ENCODE measurements at places on chromosomes 4 and X.

DNA sequence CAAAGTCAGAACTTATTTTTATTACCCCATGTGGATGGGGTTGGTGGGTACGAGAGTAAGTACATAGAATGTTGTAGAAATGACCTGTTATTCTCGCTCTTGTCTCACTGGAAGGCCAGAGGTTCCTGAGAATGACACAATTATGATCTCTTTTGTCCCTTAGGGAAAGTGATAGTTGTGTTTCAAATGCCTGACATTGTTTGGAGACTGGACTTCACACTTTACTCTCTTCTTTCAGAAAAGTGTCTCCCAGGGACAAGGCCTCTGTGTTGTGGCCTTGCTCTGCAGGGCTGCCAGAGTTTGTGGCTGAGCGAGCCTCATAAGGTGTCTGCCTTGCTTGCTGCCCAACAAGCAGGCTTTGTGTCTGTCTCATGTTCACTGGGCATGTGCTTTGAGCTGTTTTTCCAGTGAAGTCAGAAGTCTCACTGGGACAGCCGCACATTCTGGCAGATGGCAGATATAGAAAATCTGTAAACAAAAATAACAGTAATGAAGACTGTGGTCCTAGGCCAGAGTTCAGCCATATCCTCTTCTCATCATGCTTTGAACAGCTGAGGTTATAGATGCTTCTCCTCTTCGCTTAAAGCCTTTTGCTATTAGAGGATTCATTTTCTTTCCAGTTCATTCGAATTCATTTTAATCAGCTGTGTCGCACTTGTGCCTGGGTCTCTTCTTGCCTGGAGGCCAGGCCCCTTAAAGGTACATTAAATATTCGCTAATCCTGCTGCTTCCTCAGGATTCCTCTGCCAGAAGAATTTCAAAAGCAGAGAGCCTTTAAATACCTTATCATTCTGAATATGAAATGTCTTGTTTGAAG lies 14.4 kb downstream of the PPEF1 start:
- no peak for DNase-seq
- no peak overlapping the region for H3K4me3 ChIP-seq
- H3K27me3 ChIP-seq: no peaks in the 10 kb centered on the region
- no peaks in the 10 kb centered on the region for H3K36me3 ChIP-seq
- H3K27ac ChIP-seq: no peak overlapping the region

GRCh38 chrX:45843518-45843917 lies 642.8 kb upstream of the DIPK2B start:
- no peaks in the 10 kb centered on the region for H3K36me3 ChIP-seq
- no peak overlapping the region for H3K27ac ChIP-seq
- no peaks in the 10 kb centered on the region for H3K4me1 ChIP-seq
- no peak overlapping the region for H3K4me3 ChIP-seq

GRCh38 chrX:8738588-8739189 lies 6.8 kb upstream of the ANOS1 start:
- no peak for DNase-seq
- no peak overlapping the region for H3K27ac ChIP-seq

GRCh38 chrX:38045538-38046096 lies 39.3 kb downstream of the SYTL5 start:
- no peak for DNase-seq
- no peaks in the 10 kb centered on the region for H3K4me1 ChIP-seq
- no peaks in the 10 kb centered on the region for H3K27me3 ChIP-seq
- H3K36me3 ChIP-seq: no peaks in the 10 kb centered on the region
- H3K27ac ChIP-seq: no peak overlapping the region
- no peak overlapping the region for H3K4me3 ChIP-seq

DNA sequence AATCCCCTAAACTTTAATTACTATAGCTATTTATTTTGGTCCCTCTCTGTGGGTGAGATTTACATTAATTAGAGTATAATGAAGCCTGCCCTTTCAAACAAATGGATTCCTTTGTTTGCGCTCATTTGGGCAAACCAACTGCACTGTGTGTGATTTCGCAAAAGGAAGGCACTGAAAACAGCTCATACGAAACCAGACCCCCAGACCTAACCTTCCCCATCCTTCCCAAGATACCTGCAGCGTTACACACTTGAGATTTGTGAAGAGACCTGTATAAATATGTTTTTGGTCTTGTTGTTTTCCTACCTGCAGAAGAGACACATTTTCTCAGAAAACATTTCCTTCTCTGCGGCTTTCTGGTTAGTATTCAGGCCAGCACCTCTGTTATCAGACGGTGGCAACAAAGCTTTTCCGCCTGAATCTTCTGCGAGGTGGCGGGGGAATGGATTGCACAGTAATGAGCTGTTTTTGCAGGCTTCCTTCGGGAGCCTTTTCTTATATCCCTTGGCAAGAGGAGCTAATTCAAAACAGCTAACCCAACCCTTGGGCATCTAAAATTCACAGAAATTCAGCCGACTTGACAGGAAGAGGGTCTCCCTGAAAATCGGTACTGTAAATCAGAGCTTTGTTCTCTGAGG lies 47.6 kb downstream of the CBLL2 start:
- peaks cover 2% of the 10 kb centered on the region for H3K4me1 ChIP-seq
- H3K4me3 ChIP-seq: no peak overlapping the region
- H3K27ac ChIP-seq: no peak overlapping the region
- no peak for DNase-seq
- H3K27me3 ChIP-seq: no peaks in the 10 kb centered on the region

- H3K27me3 ChIP-seq: no peaks in the 10 kb centered on the region
- H3K4me1 ChIP-seq: peaks cover 23% of the 10 kb centered on the region
- H3K4me3 ChIP-seq: no peak overlapping the region
- no peak for DNase-seq
- H3K36me3 ChIP-seq: no peaks in the 10 kb centered on the region
Observed at GRCh38 chr4:52259978-52260377, 208.9 kb downstream of the SPATA18 start.

DNA sequence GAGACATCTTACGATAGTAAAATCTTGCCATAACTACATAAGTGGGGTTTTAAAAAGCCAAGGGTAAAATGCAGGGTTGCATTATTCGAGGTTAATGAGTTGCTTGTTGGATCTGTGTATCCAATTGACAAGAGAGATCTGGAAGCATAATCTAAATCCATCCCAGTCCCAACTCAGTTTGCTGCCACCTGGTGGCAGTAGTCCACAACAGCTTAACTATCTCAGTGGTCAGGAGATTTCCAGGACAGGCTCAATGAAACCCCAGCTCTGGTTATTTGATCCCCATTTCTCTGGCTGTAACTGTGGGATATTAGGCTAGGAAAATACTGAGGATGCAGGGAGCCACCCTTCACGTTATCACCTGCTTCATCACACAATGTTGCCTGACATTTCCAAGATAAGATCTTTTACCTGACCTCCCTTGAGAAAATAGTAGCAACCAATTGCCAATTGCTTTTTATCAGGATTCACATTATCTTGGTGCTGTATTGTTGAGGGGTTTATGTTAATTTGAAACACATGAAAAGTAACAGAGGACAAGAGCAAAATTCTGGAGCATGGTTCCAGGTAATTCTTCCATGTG lies 88.2 kb upstream of the TNIP3 start:
- no peak overlapping the region for H3K4me3 ChIP-seq
- H3K36me3 ChIP-seq: no peaks in the 10 kb centered on the region
- peaks cover 8% of the 10 kb centered on the region for H3K4me1 ChIP-seq
- H3K27ac ChIP-seq: no peak overlapping the region

DNA sequence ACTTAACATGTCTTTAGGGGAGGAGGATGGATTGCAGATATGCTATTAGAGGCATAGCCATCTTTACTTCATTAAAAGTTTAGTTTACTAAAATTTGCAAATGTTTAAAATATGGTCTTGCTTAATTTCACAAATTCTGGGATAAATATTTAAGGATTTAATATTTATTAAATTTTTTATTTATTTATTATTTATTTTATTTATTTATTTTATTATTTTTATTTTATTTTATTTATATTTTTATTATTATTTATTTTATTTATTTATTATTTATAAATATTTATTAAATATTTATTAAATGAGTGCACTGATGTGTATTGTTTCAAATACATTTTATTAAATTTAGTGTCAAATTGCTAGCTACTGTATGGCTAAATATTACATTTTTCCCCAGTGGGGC lies 46.0 kb downstream of the FAT4 start:
- H3K27me3 ChIP-seq: no peaks in the 10 kb centered on the region
- H3K4me3 ChIP-seq: no peak overlapping the region
- no peak overlapping the region for H3K27ac ChIP-seq
- no peaks in the 10 kb centered on the region for H3K4me1 ChIP-seq
- DNase-seq: no peak

DNA sequence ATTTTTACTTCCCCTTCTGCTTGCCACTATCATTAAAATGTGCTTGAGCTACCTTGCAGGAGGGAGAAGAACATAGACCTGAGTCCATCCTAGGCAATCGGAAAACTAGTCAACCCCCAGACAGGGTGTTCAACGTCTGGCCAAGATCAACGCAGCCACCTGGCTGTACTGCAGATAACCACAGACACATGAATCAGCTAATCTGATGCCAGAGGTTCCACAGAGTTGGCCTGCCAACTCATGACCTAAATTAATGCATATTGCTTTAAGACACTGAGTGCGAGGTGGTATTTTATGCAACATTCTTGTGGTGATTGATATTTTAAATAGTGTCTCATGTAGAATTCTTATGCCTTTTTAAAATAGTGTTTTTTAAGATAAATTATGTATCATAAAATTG lies 1283.8 kb upstream of the PABPC4L start:
- no peaks in the 10 kb centered on the region for H3K36me3 ChIP-seq
- no peaks in the 10 kb centered on the region for H3K27me3 ChIP-seq
- H3K4me1 ChIP-seq: no peaks in the 10 kb centered on the region
- H3K4me3 ChIP-seq: no peak overlapping the region
- DNase-seq: no peak
- H3K27ac ChIP-seq: no peak overlapping the region

DNA sequence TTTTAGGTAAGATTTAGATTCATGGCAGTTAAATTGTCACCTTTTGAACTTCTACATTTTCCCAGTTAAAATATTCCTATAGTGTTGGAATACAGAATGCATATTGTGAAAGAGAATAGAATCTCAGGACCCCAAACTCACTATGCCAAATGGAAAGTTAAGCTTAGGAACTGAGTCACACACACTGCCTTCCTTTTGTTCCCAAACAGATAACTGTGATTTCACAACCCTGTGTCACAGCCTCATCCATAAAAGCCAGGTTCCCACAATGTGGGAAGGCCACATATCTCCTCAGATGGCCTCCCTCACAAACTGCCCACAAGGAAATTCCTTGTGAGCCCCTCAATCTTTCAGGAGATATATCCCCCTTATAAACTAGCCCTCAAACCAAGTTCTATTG lies 94.7 kb upstream of the HPF1 start:
- H3K4me1 ChIP-seq: no peaks in the 10 kb centered on the region
- H3K27me3 ChIP-seq: no peaks in the 10 kb centered on the region
- no peak overlapping the region for H3K27ac ChIP-seq
- H3K36me3 ChIP-seq: no peaks in the 10 kb centered on the region

DNA sequence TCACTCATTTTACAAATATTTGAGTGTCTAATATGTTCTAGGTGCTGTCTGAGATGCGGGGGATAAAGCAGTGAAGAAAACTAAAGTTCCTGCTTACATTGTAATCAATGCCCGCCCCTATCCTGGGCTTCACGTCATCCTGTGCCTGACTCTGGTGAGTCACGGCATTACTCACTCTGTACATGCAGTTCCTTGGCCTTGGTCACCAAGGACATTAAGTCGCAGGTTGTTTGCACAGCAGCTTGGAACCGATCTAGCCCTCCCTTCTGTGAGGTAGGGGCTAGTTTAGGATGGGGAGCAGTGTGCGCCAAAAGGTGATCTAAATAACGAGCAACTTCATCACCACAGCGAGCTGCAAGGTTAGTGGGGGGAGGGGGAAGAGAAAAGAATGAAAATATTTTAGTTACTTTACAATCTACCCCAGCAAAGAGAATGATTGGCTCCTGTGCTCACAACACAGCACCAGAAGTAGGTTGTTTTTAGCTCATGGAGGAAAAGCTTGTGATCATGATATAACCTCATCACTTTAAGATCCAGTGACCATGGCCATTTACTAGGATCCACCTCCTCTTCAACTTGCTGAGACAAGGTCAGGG lies 48.0 kb upstream of the HDAC8 start:
- peak overlapping the region; percentile 41 for H3K4me3 ChIP-seq
- no peaks in the 10 kb centered on the region for H3K36me3 ChIP-seq
- H3K4me1 ChIP-seq: peaks cover 32% of the 10 kb centered on the region
- peak overlapping the region; percentile 87 for H3K27ac ChIP-seq
- DNase-seq: peak; percentile 61
- H3K27me3 ChIP-seq: no peaks in the 10 kb centered on the region

GRCh38 chr4:164293743-164294142 lies 460.2 kb upstream of the SMIM31 start:
- H3K27me3 ChIP-seq: no peaks in the 10 kb centered on the region
- H3K27ac ChIP-seq: no peak overlapping the region

- H3K36me3 ChIP-seq: no peaks in the 10 kb centered on the region
- H3K4me3 ChIP-seq: no peak overlapping the region
- no peaks in the 10 kb centered on the region for H3K4me1 ChIP-seq
- no peaks in the 10 kb centered on the region for H3K27me3 ChIP-seq
Observed at GRCh38 chr4:72136429-72136828, 104.6 kb downstream of the NPFFR2 start.

GRCh38 chr4:95426455-95426854 lies 122.3 kb downstream of the UNC5C start:
- DNase-seq: no peak
- H3K4me3 ChIP-seq: no peak overlapping the region
- no peaks in the 10 kb centered on the region for H3K27me3 ChIP-seq
- H3K36me3 ChIP-seq: no peaks in the 10 kb centered on the region

- H3K27ac ChIP-seq: no peak overlapping the region
- peak overlapping the region; percentile 68 for H3K4me3 ChIP-seq
- DNase-seq: no peak
- H3K36me3 ChIP-seq: no peaks in the 10 kb centered on the region
Observed at GRCh38 chrX:132957211-132958090, 978 bp downstream of the HS6ST2 start.
